ENCODE measurements at places on chromosomes 1 and 21.

- DNase-seq: no peak
Observed at GRCh38 chr1:244381878-244382565, 69.7 kb downstream of the ADSS2 start.

GRCh38 chr1:208009706-208010444, 99.0 kb upstream of the CD34 start:
- no peak for DNase-seq

GRCh38 chr1:166975361-166976129, at the start of gene ILDR2:
TSS of gene ILDR2 (minus strand) at chr1:166975540. CDS start at chr1:166975268, 272 bp downstream.
- peak; percentile 61 for DNase-seq

GRCh38 chr1:44721485-44722361, 9.2 kb downstream of the RNU5D-1 start:
- peak; percentile 98 for DNase-seq

GRCh38 chr1:82153272-82153629, 352.5 kb downstream of the ADGRL2 start:
- DNase-seq: no peak

DNA sequence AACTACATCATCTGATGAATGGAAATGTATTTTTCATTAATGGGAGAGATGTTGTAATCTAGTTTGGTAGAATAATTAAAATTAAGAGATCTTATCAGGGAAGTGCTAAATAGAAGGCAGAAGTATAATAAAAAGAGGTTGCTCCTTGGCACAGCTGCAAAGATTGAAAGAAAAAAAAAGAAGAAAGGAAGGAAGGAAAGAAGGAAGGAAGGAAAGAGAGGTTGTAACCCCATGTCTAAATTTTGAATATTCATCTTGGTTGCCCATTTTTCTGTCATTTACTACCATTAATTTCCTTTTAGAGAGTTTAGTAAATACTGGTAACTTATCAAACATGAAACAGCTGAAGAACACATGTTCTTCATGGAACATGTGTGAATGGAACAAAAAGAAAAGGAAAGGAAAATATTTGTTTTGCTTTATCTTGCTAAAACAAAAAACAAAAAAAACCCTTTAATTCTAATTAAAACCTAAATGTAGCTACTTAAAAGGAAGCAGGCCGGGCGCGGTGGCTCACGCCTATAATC, 10.5 kb upstream of the MDM4 start:
- DNase-seq: no peak

- no peak for DNase-seq
Observed at GRCh38 chr1:166026143-166026542, 140.7 kb downstream of the FAM78B start.

DNA sequence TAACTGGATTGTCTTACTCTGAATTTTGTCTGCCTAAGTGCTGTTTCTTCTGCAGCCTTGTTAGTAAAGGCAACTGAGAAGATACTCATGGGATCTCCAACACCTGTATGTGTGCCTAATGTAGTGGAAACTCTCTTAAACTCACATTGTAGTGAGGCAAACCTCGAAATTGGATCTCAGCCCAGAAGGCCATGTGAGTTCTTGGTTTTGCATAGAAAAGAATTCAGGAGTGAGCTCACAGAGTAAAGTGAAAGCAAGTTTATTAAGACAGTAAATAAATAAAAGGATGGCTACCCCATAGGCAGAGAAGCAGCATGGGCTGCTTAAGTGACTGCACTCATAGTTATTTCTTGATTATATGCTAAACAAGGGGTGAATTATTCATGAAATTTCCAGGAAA, 1344.7 kb downstream of the NCAM2 start:
- DNase-seq: no peak

DNA sequence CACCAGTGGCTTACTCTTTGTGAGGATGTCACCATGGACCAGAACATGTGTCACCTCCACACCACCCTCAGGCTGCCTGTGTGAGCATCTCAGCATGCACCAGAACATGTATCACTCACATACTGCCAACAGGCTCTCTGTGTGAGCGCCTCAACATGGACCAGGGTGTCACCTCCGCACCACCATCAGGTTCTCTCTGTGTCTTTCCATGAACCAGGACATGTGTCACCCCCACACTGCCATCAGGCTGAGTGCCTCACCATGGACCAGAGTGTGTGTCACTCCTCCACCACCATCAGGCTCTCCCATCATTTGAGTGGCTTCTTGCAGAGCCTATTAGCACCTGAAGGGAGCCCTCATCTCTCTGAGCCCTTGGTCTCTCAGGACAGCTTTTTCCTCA, 125.2 kb downstream of the ZNF648 start:
- DNase-seq: peak; percentile 0

DNA sequence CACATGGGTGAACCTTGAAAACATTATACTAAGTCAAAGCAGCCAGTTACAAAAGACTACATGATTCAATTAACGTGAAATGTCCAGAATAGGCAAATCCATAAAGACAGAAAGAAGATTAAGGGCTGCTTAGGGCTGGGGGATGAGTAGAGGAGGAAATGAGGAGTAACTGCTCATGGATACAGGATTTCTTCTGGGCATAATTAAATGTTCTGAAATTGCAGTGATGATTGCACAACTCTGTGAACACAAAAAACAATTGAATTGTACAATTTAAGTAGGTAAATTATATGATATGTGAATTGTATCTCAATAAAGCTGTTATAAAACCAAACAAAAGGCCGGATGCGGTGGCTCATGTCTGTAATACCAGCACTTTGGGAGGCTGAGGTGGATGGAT, 52.2 kb downstream of the RERE start:
- DNase-seq: no peak

GRCh38 chr1:167718914-167719691, 2.7 kb upstream of the MPZL1 start:
- no peak for DNase-seq

GRCh38 chr1:86951430-86951829, 37.0 kb downstream of the HS2ST1 start:
- no peak for DNase-seq

GRCh38 chr1:228992044-228992443, 256.8 kb downstream of the RHOU start:
- no peak for DNase-seq

DNA sequence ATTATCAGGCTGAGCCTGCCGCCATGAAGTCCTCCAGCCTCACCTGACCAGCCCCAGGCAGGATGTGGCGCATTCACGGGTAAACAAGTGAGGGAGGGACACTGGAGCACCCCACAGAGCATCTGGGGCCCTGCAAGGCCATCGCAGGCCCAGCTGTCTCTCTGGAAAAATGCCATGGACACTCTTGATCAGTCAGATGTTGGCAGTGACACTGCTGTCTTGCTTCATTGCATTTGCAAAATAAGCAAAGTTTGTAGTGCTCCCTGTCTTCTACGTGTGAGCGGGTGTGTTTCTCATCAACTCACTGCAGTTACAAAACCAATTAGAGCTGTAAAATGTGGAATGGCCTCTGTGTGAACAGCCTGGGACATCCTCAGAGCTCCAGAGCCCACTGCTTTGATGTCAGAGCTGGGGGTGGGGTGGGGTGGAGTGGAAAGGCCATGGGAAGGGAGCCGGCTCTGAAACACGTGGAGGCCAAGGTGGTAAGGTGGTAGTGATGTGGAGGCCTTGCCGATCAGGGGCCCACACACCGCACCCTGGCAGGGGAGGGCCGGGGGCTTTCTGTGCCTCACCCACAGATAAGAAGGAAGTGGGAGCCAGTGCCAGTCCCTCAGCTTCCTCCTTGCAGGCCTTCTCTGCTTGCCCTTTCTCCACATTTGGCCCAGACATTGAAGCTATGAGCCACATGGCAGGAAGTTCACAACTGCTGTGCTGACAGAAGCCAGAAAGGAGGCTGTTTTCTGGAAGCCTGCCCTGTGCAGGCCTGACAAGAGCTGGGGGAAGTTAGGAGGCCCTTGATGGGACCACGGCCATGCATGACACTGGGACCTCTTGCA, 254.9 kb downstream of the RHOU start:
- DNase-seq: no peak

DNA sequence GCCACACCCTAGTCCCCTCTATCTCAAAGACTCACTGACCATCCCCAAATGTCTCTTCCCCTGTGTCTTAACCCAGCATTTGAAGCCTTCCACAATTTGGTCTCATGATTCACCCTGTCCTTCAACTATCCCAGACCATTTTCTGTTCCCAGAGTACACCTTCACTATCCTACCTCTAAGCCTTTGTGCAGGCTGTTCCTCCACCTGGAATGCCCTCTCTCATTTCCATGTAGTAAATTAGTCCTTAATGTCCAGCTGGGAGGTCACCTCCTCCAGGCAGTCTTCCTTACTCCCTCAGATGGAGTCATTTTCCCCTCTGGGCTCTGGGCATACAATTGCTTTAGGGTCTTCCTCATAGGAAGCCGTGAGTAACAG, 31.1 kb upstream of the EPB41 start:
- no peak for DNase-seq

DNA sequence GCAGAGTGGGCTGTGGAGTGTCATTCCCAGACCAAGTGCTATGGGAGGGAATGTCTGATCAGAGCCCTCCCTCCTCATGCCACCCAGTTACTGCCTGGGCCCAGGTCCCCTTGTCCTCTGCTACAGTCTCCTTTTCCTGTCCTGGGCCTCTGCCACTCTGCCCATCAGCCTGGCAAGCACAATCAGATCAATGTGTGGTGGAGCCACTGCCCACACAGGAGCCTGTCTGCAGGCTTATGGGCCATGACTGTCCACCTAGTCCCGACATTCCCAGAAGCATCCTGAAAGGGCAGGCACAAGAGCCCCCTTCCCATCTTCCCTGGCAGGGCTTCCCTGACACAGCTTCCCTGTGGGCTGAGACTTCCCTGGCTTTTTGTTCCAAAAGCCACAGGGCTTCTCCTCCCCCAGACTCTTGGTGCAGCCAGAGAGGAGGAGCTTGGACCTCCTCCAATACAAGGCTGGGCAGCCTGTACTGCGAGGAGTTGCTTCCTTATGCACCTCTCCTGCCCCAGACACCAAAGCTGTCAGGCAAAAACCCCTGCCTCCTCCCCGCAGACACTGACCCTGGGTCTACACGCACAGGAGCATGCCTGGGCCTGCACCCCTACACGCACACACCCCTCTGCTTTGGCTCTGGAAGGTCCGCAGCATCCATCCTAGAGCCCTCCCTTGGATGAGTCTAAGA, 29.2 kb upstream of the CNTN2 start:
- no peak for DNase-seq

DNA sequence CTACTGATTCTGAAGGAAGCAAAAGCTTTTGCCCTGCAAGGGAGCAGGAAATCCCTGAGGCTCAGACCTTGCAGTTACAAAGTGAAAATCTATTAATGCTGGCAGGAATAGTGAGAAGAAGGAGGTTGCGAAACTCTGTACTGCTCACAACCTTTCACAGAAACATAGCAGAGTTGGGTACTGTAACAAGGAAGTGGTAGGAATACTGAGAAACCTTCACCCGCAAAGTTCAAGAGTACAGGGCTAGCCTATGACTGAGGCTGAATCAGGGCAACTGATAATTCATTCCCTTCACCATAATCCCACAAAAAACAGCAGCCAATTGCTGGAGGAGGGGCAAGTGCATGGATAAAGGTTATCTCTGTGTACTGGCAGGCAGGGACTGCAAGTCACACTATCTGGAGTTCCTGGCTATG, 23.9 kb upstream of the KCTD3 start:
- peak; percentile 32 for DNase-seq

- DNase-seq: no peak
Observed at GRCh38 chr21:41678924-41679318, 87.9 kb downstream of the RIPK4 start.

DNA sequence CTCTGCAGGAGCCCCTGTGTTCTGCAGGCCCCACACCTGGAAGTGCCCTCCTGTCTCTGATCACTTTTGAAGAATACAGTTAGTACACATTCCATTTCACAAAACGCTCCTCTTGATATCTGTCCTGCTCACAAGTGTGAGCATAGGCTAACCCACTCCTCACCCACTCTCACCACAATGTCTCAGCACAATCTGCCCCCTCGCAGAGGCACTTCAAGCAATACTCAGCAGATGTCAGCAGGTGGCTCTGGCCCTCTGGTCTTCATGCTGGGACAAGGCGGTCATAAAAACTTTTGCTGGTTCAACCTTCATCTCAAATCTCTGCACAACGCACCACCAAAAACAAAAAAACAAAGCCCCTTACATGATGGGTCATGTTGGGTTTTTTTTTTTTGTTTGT, 671.2 kb downstream of the MATN1 start:
- DNase-seq: no peak

GRCh38 chr1:197674286-197674685, 101.0 kb downstream of the DENND1B start:
- DNase-seq: no peak

- no peak for DNase-seq
Observed at GRCh38 chr21:31220575-31220974, 123.5 kb downstream of the TIAM1 start.

- DNase-seq: no peak
Observed at GRCh38 chr1:46171351-46171750, 3.5 kb upstream of the TSPAN1 start.

- DNase-seq: no peak
Observed at GRCh38 chr1:115748401-115749150, 19.9 kb downstream of the CASQ2 start.

GRCh38 chr1:229434005-229434640, at the start of gene ACTA1:
TSS of gene ACTA1 (minus strand) at chr1:229434094. CDS start at chr1:229433115, 979 bp downstream.
- DNase-seq: no peak

GRCh38 chr1:152448095-152448494, 34.0 kb upstream of the CRNN start:
- no peak for DNase-seq

DNA sequence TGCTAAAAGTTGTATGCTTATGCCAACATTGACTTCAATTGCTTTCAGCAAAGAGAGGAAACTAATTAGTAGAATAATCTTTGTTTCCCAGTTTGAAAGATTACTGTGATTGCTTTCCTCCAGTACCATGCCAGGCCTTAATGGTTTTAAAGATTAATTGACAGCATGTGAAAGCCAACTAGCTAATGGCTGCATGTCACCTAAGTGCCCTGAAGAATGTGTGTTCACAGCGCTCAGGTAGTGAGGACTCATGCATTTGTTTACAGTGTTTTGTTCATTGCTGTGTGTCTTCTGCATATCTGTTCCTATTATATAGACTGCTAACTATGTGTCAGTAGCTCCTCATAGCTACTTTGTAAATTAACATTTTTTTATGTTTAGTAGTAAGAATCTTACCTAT, 335.6 kb downstream of the LRRIQ3 start:
- DNase-seq: no peak

DNA sequence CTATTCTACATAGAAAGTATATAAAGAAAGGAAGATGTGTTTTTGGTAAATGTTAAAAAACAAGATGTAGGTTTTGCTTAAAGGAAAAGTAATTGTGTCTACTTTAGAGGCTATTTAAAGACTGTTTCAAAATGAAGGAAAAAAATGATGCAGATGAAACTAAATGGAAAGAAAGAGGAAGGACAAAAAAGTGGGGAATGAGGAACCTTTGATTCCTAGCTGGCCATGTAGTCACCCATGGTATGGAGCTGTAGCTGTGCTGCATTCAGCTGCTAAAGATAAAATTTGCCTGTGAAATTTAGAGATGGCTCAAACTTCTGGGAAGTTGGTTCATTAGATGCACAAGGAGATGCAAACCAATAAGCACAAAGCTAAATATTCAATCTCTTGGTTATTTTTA, 86.8 kb upstream of the SERBP1 start:
- DNase-seq: no peak

DNA sequence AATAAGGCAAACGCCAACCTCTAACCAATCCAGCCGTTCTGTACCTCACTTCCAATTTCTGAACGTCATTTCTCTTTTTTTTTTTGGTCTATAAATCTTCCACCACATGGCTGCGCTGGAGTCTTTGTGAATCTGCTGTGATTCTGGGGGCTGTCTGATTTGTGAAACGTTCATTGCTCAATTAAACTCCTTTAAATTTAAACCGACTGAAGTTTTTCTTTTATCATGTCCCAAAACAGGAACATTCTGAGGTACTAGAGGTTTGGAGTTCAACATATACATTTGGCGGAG, 65.5 kb upstream of the BACH1 start:
- DNase-seq: no peak

GRCh38 chr1:9121496-9122409, 7.1 kb downstream of the GPR157 start:
- DNase-seq: peak; percentile 33
